ENCODE measurements at places on chromosomes 11 and 22. TPM values are rescaled to one million over a fixed set of nuclear protein-coding genes. Genes with fewer than 3 reads are reported as not detected.

GRCh38 chr11:19615341-19616183, 97.1 kb upstream of the NAV2 start:
- no peaks in the 10 kb centered on the region for H3K27me3 ChIP-seq
- H3K27ac ChIP-seq, result no peak overlapping the region
- H3K4me1 ChIP-seq, result no peaks in the 10 kb centered on the region

Gene YAP1
- total RNA-seq, result 203 TPM

GRCh38 chr22:50276143-50276542, 6.0 kb upstream of the MAPK11 start:
- H3K4me1 ChIP-seq, result peaks cover 12% of the 10 kb centered on the region
- peaks cover 5% of the 10 kb centered on the region for H3K36me3 ChIP-seq
- no peak for DNase-seq
- no peak overlapping the region for H3K4me3 ChIP-seq

DNA sequence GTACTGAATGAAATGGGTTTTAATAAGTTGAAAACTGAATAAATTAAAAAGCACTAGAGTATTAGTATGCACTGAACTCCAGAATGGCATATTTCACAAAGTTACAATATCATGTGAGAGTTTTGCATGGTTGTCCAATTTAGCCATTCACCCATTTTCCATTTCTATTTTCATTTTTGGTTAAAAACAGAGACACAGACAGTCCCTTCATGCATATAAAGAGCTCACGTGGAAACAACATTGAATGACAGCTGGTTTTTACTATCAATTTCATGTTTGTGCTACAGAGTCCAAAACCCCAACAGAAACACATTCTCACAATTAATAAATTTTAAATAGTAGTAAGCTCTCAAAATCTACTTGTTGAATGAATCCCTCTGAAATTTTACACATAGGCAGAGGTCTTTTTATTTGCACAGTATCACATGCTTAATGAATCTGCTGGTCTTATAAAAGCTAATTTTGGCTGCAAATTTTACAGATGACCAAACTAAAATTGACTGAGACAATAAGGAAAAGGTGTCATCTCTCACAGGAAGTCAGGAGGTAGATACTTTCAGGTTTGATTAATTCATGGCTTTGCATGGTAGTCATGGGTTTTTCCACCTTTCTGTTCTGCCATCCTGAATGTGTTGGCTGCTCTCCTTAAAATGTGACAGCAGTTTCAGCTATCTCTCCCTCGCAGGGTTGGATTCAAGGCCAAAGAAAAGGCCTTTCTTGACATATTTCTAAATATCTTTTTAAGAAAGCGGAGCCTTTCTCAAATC, 20.6 kb upstream of the DDI1 start:
- H3K36me3 ChIP-seq, result no peaks in the 10 kb centered on the region
- no peaks in the 10 kb centered on the region for H3K27me3 ChIP-seq
- H3K4me3 ChIP-seq, result no peak overlapping the region
- peaks cover 11% of the 10 kb centered on the region for H3K4me1 ChIP-seq
- no peak overlapping the region for H3K27ac ChIP-seq

- no peak for DNase-seq
- H3K4me1 ChIP-seq, result no peaks in the 10 kb centered on the region
- no peak overlapping the region for H3K27ac ChIP-seq
- H3K27me3 ChIP-seq, result no peaks in the 10 kb centered on the region
- H3K36me3 ChIP-seq, result no peaks in the 10 kb centered on the region
Measured at GRCh38 chr11:103862094-103862801, 174.2 kb upstream of the DDI1 start.

Gene OR4C3
- not detected for total RNA-seq

DNA sequence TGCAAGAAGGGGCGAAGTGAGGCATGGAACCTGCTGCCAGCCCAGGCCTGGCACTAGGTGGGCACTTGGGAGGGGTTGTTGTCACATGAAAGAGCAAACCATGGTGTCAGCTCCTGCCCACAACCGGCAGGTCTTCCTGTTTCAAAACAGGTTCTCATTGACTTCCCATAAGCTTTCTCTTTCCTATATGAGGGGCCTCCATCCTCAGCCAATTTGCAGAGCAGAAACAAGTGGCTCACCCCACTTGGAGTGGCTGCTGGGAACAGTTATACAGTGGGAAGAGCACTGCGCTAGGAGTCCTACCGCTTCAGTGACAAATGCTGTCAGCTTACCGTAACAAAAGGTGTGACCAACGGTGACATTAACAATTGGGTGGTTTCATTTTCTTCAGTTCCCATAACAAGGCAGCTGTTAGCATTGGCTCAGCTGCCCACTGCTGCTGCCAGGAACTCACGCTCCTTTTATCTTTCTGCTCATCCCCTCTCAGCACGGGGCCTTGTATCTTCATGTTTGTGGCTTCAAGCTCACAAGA, 10.2 kb upstream of the SSTR3 start:
- no peak overlapping the region for H3K4me3 ChIP-seq
- no peak for DNase-seq
- H3K27ac ChIP-seq, result no peak overlapping the region
- H3K36me3 ChIP-seq, result no peaks in the 10 kb centered on the region
- H3K27me3 ChIP-seq, result peaks cover 18% of the 10 kb centered on the region
- H3K4me1 ChIP-seq, result no peaks in the 10 kb centered on the region

Gene OR51E2
- total RNA-seq, result not detected

DNA sequence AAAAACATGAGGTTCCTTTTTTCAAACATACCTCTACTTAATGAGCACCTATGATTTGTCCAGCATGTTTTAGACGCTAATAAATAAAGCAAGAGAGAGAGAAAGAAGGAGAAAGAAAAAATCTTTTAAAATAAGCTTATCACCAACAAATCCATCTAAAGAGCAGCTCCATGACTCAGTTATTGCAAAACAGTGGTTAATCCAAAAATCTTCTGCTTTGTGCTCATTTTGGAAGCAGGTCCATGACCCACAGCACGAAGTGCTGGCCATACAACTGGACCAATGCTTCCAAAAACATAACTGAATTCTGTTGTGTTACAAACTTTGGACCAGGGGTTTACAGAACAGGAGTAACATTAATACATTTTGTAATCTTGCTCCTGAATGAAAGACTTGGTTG, 696.6 kb downstream of the KCNA4 start:
- no peaks in the 10 kb centered on the region for H3K4me1 ChIP-seq
- H3K4me3 ChIP-seq, result no peak overlapping the region
- no peaks in the 10 kb centered on the region for H3K27me3 ChIP-seq
- no peak for DNase-seq
- no peak overlapping the region for H3K27ac ChIP-seq

Gene NAV2
- 34.7 TPM for total RNA-seq

Gene KCTD17
- total RNA-seq, result 24.7 TPM

- H3K27me3 ChIP-seq, result peaks cover 66% of the 10 kb centered on the region
- DNase-seq, result no peak
- no peak overlapping the region for H3K27ac ChIP-seq
- no peaks in the 10 kb centered on the region for H3K36me3 ChIP-seq
- H3K4me3 ChIP-seq, result no peak overlapping the region
Measured at GRCh38 chr11:1040428-1041148, 4.1 kb upstream of the MUC6 start.

DNA sequence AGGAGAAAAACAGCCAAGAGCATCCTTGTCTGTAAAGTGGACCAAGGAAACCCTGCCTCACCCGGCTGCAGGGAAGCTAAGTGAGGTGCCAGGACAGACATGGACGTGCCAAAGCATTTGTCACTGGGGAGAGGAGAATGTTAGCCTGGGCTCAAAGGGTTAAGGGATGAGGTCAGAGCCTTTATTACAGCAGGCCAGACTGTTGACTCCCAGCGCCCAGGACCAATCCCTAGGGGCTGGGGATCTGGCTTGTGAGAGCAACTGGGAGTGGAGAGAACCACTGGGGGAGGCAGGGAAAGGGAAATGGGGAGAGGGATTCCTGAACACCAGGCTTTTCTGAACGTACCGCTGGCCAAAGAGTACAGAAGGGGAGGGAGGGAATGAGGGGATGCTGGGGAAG, 2.6 kb downstream of the CHRM1 start:
- no peak for DNase-seq
- H3K36me3 ChIP-seq, result no peaks in the 10 kb centered on the region
- peaks cover 6% of the 10 kb centered on the region for H3K4me1 ChIP-seq
- no peak overlapping the region for H3K4me3 ChIP-seq

DNA sequence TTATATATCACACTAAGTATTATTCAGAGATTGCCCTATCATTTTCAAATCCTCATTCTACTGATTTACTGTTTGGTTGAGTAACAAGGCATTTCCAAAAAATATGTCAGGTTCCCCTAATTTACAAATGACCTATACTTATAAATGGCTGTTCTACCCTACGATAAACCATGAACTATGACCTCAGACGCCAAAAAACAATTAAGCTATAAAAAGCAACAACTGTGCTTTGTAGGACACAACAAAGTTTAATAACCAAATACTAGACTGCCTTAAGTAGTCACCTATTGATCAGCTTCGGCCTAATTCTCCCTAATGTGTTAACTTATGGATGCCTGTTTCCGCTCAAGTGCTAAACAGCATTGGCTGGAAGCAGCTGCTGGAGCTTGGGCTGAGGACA, 53.2 kb downstream of the PICALM start:
- H3K4me1 ChIP-seq, result no peaks in the 10 kb centered on the region
- H3K27me3 ChIP-seq, result no peaks in the 10 kb centered on the region
- no peak for DNase-seq
- H3K27ac ChIP-seq, result no peak overlapping the region

Gene IL17REL
- not detected for total RNA-seq

GRCh38 chr11:18633256-18634139, 644 bp downstream of the SPTY2D1 start:
- DNase-seq, result no peak
- H3K36me3 ChIP-seq, result no peaks in the 10 kb centered on the region
- no peaks in the 10 kb centered on the region for H3K27me3 ChIP-seq
- H3K27ac ChIP-seq, result peak overlapping the region; percentile 96
- peaks cover 34% of the 10 kb centered on the region for H3K4me1 ChIP-seq

- H3K4me3 ChIP-seq, result no peak overlapping the region
- no peak for DNase-seq
- peaks cover 7% of the 10 kb centered on the region for H3K4me1 ChIP-seq
- H3K27ac ChIP-seq, result no peak overlapping the region
- H3K27me3 ChIP-seq, result no peaks in the 10 kb centered on the region
Measured at GRCh38 chr11:111448831-111449557, 63.2 kb downstream of the BTG4 start.

Gene GRAMD1B
- 29.9 TPM for total RNA-seq

DNA sequence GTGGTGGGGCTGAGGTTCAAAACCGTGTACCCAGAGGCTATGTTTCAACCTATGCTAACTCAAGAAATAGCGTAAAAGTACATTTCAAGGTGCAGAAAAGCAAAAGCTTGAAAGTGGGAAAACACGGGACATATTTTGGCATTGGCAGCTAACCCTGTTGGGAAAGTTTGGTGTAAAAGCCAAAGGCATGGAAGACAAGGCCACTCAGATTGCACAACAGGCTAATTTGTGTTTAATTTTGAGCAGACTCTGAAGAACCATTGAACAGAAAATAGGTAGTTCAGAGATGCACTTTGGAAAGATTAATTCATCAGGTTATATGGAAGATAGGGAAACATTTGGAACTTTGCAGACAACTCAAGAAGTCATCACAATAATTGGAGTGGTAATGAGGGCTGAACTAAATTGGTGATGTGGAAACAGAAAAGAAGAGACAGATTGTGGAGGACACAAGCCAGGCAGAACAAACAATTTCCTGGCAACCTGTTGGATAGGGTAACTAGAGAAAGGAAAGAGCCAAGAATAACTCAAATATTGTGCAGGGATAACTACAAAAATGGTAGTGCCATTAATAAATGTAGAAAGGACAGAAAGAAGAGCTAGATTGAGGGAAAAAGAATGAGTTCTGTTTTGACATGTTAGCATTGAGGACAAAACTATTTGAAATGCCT, 140.5 kb upstream of the PGR start:
- H3K27me3 ChIP-seq, result no peaks in the 10 kb centered on the region
- no peak for DNase-seq
- no peaks in the 10 kb centered on the region for H3K4me1 ChIP-seq
- H3K27ac ChIP-seq, result no peak overlapping the region
- no peak overlapping the region for H3K4me3 ChIP-seq

- no peak overlapping the region for H3K4me3 ChIP-seq
- no peaks in the 10 kb centered on the region for H3K27me3 ChIP-seq
- no peaks in the 10 kb centered on the region for H3K36me3 ChIP-seq
- H3K4me1 ChIP-seq, result no peaks in the 10 kb centered on the region
- DNase-seq, result no peak
Measured at GRCh38 chr22:45831394-45831793, 145.6 kb downstream of the WNT7B start.

Data from tibial nerve (tissue), 4 donors.